ENCODE measurements at places on chromosomes 3 and 15.

DNA sequence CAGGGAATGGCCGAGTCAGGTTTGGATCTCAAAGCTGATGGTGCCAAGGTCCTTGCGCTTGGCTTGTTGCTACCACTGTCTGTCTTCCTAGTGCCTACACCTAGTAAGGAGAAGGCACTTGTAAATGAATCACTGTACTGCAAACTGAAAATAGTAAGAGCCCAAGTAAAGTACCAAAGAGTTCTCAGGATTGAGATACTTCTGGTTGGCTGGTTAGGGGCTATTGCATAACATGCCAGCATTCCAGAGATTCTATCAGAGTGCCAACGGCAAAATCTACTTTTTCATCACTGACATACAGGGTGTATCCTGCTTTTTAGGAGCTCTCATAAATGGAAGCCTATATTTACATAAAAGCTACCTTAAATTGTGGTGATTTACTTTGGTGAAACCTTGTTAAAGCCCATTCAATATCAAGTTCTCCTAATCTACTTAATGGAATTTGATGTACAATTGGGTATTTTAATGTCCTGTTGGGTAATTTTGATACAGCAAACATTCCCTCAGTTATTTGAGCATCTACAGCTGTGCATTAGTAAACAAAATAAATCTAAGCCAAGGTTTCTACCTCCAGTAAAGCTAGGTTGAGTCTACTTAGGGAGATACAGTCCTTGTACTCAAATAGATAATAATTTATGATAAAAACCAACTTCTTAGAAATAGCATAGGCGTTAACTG, 30.7 kb upstream of the CHD2 start:
- DNase-seq, result peak; percentile 43

DNA sequence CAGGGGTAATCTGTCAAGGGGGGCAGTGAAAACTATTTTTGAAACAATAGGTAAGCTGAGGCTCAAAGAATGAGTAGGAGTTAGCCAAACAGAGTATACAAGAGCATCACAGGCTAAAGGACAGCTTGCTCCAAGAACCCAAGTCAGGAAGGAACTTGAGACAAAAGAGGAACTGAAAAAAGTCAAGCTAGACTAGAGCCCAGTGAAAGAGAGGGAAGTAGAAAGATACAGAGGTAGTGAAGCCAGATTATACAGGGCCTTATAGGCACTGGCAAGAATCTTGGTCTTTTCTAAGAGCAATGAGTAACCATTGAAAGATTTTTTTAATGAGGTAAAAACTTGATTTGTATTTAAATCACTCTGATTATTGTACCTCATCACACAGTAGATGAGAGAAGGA, 69.9 kb downstream of the FILIP1L start:
- no peak for DNase-seq

DNA sequence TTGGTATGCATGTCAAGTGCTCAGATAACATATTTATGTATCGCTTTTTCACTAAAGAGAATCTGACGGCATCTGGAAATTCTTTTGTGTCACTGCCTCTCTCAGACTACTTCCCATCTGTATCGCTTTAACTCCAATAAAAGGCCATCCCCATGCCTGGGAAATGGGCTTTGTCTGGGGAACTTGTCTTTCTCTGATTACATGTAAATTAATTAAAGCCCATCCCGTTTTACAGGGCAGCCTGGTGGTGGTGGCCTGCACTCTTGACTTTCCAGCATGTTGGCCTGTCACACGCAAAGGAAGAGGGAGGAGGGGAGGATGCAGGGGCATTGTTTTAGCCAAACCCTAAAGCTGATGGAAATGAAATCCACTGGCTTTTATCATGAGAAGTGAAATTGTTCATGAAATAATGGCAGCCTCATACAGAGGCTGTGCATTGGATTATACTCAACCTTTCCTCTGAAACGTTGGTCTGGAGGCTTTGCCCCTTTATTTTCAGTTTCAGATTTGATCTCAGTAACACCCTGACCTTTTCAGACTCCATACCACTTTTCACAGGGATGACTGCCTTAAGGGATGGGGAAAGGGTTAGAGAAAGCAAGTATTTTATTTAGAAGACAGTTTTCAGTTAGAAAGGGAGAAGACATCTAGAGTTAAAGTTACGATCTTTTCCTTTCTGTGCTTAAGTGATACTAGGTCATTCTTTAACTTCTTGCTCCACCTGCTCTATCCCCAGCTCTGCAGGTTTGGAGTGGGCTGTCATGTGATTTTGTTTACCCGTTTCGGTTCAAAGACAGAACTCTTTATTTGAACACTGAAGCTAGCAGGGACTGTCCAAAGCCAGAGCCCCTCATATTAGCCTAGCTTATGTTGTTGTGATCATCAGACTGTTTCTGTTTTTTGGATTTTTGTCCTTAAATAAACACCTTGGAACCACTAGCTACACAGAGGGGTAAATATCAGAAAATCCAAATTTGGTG, 94.6 kb upstream of the CTDSPL start:
- no peak for DNase-seq

DNA sequence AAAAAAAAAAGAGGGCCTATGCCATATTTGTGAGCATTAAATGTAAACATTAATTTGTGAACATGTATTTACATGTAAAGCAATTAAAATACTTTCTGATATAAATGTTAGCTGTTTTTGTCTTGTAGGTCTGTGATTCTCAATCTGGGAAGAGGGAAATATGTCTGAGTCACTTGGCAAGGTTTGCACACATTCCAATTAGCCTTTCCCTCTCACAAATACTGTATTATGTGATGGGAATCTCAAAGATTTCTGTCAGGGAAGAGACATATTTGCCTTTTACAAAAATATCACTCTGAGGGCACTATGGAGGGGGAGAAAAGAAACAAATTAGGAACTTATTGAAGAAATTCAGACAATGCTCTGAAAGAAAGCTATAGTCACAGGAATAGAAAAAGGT, 483.6 kb downstream of the GBE1 start:
- peak; percentile 77 for DNase-seq

- no peak for DNase-seq
Measured at GRCh38 chr3:24890012-24890411, 395.4 kb upstream of the THRB start.

- DNase-seq, result no peak
Measured at GRCh38 chr3:51718547-51719409, 11.9 kb downstream of the GRM2 start.

DNA sequence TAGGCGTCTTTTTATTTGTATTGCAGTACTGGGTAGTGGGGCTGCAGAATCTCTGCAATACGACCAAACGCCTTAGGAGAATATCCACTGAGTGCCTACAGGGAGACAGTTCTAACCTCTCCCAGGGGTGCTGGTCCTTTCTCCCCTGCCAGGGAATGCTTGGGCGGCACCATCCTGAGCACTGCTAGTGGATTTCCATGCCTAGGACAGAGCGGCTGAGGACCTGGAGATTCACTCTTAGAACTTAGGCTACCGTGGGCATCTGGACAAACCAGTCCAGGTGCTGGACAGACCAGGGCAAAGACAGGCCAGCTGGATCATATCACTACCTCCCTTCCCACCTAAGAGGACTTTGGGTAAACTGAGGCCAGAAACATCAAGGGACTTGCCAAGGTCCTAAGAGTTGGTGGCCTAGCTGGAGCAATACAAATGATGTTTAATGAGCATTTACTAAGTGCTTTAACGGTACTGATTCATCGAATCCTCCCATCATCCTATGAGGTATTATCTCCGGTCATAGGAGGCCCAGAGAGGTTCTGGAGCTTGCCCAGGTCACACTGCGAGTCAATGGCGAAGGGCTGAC, 902 bp downstream of the TMEM44 start:
- no peak for DNase-seq

GRCh38 chr15:100570275-100570674, 31.7 kb downstream of the LINS1 start:
- no peak for DNase-seq

DNA sequence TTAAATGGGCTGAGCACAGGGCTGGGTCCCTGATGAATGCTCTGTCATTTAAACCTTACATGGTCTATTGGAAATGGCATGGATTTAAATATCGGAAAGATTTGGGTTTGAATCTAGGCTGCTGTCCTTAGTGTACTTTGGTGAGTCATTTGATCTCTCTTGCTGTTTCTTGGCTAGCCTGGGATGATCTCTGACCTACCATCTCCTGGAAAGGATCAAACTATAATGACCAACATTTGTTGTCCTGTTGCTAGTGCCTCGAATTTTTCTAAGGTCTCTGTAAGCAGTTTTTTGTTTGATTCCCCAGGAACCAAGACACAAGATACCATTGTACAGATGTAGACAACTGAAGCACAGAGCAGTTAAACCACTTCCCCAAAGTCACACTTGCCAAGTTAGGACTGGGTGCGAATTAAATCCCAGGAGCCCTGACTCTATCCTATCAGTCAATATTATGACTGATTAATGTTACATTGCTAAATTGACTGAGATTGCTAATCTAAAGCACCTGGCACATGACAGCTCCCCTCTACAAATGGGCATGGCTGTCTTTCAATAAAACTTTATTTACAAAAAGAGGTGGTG, 244.9 kb upstream of the MCTP2 start:
- no peak for DNase-seq

GRCh38 chr3:84074767-84075166, 884.0 kb upstream of the CADM2 start:
- peak; percentile 92 for DNase-seq

DNA sequence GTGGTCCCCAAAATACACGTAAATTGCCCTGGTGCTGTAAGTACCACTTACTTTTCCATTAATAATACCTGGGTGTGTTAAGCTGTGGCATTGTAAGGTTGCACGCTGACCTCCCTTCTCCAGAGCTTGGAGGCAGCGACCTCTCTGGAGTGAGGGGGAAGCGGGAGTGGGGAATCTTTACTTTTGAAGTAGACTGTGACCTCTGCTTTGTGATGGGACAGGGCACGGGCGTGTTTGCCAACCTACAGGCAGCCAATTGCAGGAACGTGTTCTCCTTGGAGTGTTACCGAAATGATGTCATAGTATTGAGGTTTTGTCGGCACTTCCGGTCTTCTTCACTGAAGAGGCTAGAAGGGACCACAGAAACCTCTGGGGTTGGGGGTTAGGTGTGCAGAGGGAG, 227.3 kb upstream of the C2CD4B start:
- peak; percentile 64 for DNase-seq

- DNase-seq, result peak; percentile 82
Measured at GRCh38 chr3:181549266-181549665, 162.5 kb upstream of the SOX2 start.

DNA sequence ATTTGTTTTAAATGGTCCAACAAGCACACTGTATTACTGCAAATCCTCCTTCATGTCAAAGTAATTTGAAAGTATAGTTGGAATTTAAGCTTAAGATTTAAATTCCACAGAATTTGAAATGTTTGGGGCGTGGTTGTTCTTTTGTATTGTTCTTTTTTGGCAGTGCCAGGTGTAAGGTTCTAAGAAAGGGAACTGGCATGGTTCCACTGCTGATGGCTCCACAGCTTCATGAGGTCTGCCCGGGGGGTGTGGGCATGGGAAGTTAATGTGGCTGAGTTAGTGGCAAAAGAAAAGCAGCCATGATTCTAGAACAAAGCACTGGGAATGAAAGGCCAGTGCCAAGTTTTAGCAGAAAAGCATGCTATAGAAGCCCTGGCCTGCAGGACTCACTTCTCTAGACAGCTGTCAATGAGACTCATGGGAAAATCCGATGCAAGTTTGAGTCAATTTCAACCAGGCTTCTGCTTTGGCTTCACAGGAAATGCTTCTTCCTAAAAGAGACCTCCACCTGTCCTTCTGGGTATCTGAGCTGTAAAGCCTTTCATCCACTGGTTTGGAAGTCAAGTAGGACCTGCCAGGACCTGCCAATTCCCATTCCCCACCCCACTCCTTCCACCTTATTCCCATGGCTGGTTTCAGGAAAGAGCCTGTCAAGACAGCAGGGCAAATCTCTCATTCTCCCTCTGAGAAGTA, 18.9 kb downstream of the CDCP1 start:
- no peak for DNase-seq

GRCh38 chr3:41920406-41920965, 41.4 kb downstream of the ULK4 start:
- DNase-seq, result no peak

DNA sequence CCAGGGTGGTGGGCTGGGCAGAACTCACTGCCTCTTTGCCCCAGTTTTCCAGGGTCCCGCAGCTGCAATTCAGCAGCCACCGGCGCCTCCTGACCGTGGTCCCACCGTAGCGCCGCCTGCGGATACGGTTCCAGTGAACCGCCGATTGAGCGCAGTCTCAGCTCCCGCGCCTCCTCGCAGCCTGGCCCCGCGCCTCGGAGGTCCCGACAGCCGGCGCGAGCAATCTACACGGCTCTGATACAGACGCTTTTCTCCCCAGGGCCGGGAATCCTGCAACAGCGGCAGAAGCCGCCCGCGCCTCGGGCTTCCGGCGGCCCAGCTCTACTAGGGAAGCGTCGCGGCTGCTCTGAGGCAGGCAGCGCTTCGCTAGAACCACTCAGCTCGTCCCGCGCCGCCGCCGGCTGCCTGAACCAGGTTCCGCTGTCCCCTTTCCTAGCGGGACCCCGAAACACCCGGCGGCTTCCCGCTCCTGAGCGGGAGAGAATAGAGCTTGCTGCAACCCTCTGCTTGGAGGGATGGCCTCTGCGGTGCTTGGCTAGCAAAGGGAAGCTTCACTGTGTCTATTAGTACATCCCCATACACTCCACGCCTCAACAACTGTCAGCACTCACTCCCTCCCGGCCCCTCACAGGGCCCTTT, 3.1 kb downstream of the FOXL2NB start:
- peak; percentile 30 for DNase-seq

- DNase-seq, result no peak
Measured at GRCh38 chr15:94451466-94451865, 220.1 kb downstream of the MCTP2 start.

- no peak for DNase-seq
Measured at GRCh38 chr15:58146749-58147148, 8.6 kb downstream of the AQP9 start.

DNA sequence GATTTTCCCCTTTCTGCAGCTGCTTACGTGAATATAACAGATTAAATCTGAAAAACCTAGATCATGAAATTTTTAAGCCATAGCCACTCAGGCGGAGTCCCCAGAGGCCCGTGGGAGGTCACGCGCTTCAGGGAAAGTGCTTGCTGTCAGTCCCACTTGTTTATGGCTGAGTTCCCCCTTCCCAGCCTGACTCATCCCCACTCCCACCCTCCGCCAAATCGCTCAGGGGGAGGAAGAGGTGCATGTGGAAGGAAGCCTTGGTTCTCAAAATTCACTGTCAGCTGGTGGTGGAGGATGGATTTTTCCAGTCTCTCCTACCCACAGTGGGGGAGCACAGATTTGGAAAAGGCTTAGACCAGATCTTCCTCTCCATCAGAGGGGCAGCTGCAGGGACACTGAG, 67.4 kb downstream of the CORO2B start:
- DNase-seq, result no peak

DNA sequence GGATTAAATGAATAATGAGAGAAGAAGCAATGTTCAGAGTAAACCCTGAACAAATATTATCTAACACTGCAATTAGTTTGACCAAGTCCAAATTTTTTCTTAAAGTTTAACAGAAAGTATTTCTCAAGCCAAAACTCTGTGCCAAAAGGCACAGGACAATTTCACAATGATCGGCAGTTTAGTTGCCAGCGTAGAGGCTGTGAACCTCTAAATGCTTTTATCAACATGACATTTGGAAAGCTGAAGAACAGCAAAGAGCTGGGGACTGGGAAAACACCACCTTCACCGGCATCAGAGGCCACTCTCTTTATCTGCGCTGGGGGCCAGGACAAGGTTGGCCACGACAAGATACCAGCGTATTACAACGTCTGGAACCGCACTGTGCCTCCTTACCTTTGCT, 125.6 kb downstream of the ADAMTS17 start:
- DNase-seq, result no peak
